ENCODE measurements at places on chromosomes 1 and 21. TPM values are rescaled to one million over a fixed set of nuclear protein-coding genes. Genes with fewer than 3 reads are reported as not detected.

Gene PLD5
- total RNA-seq, result not detected

GRCh38 chr1:201944639-201945038, 1.7 kb downstream of the LMOD1 start:
- no peak for DNase-seq

Gene RALGPS2
- 11.5 TPM for total RNA-seq

DNA sequence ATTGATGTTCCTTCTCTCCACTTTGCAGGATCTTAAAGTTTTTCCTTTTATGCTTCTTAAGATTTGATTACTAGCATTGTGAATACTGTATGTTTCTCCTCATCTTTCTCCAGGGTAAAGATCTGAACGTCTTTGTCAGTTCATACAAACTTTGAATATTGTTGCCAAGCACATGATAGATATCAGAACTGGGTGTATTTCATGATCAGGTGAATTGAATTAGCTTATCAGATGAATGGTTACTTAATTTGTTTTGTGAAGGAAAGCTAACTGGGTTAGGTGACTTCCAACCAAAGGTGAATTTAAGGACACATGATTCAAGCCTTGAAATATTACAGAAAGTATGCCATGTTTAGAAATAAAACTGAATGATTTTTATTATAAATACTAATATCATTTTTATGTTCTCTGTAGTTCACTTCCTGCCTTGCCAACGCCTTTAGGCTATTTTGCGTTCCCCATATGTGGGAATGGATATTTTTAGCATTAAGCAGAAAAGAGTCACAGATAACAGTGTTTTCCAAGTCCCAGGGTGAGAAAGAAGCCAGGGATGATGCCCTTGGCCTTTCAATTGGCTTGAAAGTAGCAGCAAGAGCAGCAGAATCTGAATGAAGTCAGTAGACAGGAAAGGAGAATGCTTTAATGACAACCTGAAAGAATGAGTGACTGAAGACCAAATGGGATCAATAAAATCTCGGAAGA, 752.1 kb downstream of the NCAM2 start:
- no peak for DNase-seq

- no peak for DNase-seq
Measured at GRCh38 chr1:192913683-192914082, 104.8 kb downstream of the RGS2 start.

DNA sequence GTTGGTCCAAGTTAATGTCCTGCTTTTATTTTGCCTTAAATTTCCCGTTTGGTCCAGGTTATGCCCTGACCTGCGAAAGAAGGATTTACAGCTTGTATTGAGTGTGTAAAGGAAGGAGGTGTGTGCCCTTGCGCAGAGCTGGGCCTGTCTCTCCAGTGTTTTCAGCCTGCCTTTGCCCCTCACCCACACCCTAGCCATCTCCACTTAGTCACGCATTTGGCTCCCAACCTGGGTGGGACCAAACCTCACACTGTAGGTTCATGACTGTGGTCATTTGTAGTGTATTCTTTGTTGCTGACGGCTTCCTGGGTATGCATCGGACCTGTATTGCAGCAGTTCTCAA, 572 bp upstream of the SRSF10 start:
- DNase-seq, result no peak

GRCh38 chr1:12184008-12184681, 17.4 kb downstream of the TNFRSF1B start:
- DNase-seq, result no peak

GRCh38 chr21:32088471-32088870, 190.4 kb downstream of the MIS18A start:
- DNase-seq, result no peak

GRCh38 chr1:31549809-31550620, 26.3 kb upstream of the TINAGL1 start:
- DNase-seq, result no peak

Gene OR2T29
- total RNA-seq, result not detected

DNA sequence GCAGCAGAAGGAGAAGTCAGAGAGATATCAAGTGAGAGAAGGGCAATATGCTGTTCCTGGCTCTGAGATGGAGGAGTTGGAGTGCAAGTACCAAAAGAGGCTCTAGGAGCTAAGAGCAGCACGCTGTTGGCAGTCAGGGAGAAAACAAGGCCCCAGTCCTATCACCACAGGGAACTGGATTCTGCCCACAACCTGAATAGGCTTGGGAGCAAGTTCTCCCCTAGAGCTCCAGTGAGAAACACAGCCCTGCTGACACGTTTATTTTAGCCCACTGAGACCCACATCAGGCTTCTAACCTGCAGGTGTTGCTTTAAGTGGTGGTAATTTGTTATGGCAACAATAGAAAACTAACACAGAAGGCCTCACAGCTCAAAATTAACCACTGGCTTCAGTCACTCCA, 31.8 kb upstream of the ZNF644 start:
- no peak for DNase-seq
